Mucosa of descending colon (tissue), 3 donors: ENCODE measurements at places on chromosomes 5 and 9. TPM values are rescaled to one million over a fixed set of nuclear protein-coding genes. Genes with fewer than 3 reads are reported as not detected.

DNA sequence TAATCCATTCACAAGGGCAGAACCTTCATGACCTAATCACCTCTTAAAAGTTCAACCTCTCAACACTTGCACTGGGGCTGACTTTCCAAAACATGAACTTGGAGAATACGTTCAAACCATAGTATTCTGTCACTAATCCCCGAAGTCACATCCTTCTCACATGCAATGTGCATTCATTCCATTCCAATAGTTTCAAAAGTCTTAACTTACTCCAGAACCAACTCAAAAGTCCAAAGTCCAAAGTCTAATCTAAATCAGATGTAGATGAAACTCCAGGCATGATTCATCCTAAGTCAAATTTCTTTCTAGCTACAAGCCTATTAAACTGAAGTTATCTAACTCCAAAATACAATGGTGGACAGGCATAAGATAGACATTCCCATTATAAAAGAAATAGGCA, 21.7 kb upstream of the ADAMTSL1 start:
- DNase-seq = no peak

- DNase-seq = no peak
These were observed 4.3 kb downstream of the MGAT4B start for GRCh38 chr5:179802207-179802883.

Gene CARD9
- total RNA-seq = 2.2 TPM

Gene POLK
- total RNA-seq = 17.6 TPM

Gene ORM1
- not detected for total RNA-seq

Gene MCIDAS
- 0.14 TPM for total RNA-seq
